ENCODE measurements at places on chromosomes 16 and 17.

GRCh38 chr17:48457080-48457836 is 27.2 kb upstream of the SKAP1 start:
- no peak for DNase-seq

DNA sequence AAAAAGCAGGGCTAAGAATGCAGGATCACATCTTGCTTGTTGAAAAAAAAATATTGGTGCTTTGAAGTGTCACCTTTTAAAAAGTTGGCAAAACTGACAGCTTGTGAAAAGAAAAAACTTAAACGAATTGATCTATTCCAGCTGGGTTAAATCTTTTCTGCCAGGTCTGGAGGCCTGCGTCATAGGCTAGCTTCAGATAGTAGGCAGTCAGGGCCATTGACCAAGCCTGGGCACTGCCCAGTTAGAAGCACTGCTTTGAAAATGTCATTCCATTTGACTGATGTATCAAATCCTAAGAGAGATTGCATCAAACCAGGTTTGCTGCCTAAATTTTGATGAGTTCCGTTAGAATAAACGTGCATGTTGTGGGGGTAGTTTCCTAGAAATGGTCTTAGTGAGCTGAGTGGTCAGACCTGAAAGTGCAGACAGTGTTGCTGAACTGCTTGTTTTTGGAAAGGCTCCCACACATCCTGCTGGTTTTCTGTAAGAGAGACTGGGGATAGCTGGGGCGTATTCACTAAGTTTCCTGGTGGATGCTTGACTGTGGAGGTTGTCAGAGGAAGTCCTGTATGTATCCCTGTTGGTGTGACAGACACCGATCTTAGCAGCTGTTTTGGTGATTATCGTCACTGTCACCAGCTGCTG is 38.8 kb downstream of the NUP88 start:
- no peak for DNase-seq

- no peak for DNase-seq
Measured at GRCh38 chr16:4908854-4909401, 28.0 kb downstream of the PPL start.

DNA sequence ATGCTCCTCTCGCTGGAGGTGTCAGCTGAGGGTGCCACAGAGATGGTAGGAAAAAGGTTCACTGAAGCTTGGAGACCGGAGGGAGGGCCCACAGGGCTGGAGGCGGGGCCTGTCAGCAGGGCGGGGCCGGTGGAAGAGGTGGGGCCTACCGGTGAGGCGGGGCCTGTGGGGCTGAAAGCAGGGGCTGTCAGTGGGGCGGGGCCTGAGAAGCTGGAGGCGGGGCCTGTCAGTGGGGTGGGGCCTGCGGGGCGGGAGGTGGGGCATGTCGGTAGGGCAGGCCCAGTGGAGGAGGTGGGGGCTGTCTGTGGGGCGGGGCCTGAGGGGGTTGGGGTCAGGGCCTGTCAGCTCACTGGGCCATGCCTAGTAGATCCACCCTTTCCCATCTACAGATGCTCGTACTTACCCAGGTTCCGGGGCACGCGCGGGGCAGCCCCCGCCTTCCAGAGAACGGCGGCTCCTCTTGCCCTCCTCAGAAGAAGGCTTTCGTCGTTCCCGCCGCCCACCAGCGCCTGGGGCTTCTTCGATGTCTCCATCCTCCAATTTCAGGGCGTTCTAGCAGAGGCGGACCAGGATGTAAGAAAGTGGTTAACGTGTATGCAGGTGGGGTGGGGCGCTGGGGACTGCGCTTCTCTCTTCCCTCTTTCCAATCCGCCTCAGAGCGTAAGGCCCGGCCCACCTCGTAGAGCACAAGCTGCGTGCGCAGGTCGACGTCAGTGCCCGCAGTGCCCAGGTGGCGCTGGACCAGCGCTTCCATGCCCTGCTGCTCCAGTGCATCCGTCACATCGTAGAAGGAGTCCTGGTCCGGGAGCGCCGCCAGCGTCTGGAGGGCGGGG is 9.8 kb downstream of the TMEM208 start:
- DNase-seq = no peak

DNA sequence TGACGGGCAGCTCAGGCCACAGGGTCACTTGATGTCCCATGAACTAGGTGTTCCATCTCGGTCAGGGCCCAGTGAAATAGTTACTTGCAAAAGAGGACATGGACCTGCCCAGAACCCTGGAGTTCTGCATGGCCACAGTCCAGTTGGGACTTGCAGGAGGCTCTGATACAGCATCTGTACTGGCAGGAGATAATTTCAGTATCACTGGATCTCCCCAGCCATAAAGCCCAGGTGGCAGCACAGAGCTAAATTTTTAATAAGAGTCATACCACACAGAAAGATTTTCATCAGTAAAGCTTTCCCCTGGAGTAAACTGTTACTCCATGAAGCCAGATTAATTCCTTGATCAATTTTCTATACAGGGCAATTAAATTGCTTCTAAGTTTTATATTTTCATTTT is 18.0 kb upstream of the SLC16A5 start:
- no peak for DNase-seq

DNA sequence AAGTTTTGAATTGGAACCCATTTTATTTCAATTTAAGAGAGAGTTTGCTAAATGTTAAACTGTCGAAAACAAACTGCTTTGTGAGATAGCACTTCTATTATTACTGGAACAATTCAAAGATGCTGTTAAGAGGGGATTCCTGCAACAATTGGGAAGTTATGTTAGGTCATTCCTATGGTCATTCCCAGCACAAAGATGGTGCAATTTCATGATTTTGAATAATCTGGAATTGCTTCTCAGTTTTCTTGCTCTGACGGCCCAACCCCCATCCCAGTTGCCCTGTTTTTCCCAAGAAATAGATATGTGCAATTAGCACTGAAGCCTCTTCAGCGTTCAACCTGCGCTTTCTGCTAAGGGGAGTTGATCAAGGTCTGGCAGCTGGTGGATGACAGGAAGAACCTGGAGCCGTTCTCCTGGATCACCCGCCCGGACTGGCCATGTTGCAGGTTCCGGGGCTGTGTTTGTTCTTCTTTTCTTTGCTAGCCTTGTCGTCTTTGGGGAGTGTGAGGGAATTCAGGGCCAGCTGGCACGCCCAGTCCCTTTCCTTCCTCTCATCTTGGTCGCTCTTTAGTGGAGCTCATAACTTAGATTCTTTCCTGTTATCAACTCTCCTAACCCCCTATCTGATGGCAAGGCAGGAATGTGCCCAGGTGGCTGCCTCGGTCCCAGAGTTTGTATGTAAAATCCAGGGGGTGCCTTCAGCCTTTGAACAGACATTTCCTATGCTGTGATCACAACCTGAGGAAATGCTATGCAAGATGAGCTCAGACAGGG is 29.0 kb upstream of the IRF8 start:
- DNase-seq = no peak

DNA sequence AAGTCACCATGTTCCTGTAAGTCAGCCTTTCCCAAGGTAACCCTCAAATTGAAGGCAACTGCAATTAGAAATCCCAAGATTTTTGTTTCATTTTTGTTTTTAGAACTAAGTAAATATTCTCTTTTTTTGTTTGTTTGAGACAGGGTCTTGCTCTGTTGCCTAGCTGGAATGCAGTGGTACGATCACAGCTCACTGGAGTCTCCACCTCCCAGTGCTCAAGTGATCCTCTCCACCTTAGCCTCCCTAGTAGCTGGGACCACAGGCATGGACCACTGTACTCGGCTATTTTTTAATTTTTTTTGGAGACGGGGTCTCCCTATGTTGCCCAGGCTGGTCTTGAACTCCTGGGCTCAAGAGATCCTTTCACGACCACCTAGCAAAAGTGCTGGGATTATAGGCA is 10.6 kb upstream of the LRRC59 start:
- no peak for DNase-seq

GRCh38 chr17:13869331-13869940 is 199.9 kb upstream of the COX10 start:
- no peak for DNase-seq

DNA sequence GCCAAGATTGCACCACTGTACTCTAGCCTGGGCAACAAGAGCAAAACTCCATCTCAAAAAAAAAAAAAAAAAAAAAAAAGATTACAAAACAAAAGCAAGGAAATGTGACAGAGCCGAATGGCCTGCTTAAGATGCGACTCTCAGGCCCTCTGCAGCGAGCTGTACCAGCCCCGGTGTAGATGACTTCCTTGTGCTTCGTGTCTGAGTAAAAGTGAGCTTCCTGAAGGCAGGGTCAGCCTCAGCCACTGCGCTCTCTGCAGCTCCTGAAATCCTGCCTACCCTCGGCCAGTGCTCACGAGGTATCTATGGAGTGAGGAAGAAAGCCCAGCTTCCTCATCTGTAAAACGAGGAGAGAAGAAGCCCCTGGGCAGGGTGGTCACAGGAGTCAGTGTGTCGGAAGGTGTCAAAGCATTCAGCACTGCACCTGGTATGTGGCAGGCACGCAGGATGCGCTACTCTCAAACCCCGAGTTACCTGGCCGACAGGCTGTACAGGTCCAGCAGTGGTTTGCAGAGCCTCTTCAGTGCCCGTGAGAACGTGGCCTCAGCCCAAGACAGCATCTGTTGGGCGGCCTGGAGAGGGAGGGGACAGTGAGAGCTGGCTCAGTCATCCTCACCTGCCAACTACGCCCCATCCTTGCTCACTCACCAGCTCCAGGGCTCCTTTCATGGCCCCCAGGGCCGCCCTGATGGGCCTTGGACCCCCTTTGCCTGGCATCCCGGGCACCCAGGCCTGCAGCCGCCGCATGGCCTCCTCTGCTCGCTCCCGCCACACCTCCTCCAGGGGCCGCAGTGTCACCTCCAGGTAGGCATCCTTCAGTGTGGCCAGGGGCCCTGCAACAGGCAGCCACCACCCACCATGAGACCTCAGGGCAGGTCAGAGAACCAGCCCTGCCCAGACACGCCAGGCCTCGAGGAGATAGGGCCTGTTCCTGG is 44.6 kb downstream of the RMI2 start:
- DNase-seq = no peak

DNA sequence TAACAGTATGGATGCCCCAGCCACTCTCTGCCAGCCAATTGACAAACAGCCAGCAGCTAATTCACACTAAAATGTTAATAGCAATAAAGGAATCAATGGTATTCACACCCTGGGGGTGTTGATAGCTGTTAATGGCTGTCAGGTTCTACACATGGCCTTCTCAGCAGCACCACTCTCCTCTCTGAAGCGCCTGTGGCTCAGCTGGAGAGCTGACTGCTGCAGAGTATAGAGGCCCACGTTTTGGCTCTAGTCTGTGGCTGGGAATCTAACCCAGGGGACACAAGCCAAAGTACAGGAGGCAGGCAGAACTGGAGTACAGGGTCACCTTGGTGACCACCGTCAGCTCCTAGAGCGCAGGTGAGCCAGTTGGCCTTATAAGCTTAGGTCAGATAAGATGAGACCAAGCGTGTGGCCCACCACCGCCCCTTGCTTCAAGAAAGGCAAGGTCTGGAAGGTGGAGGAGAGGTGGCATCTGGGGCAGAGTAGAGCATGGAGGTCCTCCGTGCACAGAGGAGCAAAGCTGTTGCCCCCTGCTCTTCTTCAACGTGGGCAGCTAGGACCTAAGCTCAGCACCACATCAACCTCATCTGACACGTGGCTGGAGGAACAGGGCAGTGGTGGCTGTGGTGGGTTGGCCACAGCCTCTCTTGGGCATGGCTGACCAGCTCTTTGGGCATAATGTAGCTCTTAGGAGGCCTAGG is 25.4 kb downstream of the CCR7 start:
- DNase-seq = no peak

- no peak for DNase-seq
Measured at GRCh38 chr17:79150035-79150733, 75.6 kb downstream of the ENGASE start.

- no peak for DNase-seq
Measured at GRCh38 chr17:49995055-49995738, at the start of gene DLX3. Gene DLX3, minus strand, starts transcription at chr17:49995224. Its CDS starts 226 bp downstream, at chr17:49994998.

- DNase-seq = no peak
Measured at GRCh38 chr17:75270966-75271232, at the start of gene MIF4GD. Gene MIF4GD, minus strand, starts transcription at chr17:75271231. Its CDS starts 1,036 bp downstream, at chr17:75270195.

GRCh38 chr16:67736858-67737257 is 17.7 kb upstream of the GFOD2 start:
- no peak for DNase-seq

DNA sequence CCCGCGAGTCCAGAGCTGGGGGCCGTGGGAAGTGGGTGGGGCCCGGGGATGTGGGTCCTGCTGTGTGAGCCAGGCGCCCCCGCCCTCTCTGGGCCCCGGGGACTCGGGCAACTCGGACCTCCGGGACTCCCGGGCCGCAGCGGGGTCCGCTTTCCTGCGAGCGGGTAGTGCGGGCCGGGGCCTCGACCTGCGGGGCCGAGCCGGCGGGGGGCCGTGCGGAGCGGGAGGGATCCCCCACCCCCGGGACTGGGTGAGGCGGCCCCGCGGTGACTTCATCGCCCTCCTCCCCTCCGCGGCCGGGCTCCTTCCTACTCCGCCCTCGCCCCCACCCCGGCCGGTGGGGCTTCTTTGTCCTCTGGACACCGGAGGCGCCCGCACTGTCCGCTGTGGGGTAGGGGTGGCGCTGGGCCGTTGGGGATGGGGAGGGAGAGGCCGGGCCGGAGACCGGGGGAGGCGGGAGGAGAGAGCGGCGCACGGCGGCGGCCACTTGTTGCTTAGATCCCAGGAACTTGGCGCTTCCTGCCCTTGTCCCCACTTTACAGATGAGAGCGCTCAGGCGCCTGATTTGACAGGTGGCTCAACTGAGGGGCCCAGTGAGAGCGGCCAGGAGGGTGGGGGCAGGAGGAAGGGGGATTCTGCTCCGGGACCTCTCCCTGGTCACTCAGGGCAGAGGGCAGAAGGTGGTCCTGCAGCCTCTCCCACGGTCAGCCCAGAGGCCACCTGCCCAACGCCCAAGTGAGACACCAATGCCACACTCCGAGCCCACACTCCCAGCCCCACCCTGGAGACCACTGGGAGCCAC is 874 bp downstream of the CMTM3 start:
- no peak for DNase-seq

- no peak for DNase-seq
Measured at GRCh38 chr16:11398136-11398535, 52.9 kb downstream of the RMI2 start.

DNA sequence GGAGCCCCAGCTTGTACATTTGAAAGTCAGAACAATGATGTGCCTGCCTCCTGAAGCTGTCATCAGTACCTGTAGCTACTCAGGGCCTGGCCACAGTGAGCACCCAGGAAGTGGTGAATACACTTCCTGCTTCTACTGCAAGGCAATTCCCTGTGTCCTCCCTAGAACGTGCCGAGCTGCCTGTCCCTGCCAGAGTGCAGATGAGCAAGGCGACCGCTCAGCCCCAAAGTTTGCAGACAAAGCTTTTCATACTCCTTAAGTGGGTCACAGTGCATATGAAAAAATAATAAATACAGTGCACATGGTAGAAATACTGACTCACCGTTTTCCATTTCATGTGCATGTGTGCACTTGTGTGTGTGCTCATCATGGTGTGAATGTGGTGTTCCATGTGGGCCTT is 77.3 kb downstream of the MPRIP start:
- DNase-seq = no peak

- DNase-seq = no peak
Measured at GRCh38 chr17:70454908-70455307, 285.6 kb downstream of the KCNJ2 start.

All from substantia nigra (tissue), 51 donors.